ENCODE measurements at places on chromosomes 2 and 18.

DNA sequence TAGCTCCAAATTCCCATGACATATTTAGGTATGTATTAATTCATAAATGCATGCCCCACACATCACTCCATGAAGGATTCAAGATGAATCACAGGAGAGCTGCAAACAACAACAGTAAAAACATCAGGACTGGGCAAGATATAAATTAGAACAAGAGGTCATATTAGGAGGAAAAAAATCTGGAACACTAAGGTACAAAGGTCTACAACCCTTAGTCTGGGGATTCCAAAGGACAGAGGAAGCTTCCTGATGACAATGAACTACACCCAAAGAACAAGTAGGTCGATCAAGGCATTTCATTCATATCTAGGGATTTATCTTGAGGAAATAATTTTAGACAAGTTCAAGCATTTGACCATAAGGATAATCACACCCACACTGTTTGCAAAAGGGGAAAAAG is 14.5 kb downstream of the VPS4B start:
- DNase-seq, result no peak

- no peak for DNase-seq
These were observed 559 bp downstream of the MYL12A start for GRCh38 chr18:3248062-3248657.

GRCh38 chr18:25349926-25350487 is 2.0 kb downstream of the ZNF521 start:
- no peak for DNase-seq

GRCh38 chr2:102187496-102188150 is 800 bp downstream of the IL1RL2 start:
- DNase-seq, result no peak

DNA sequence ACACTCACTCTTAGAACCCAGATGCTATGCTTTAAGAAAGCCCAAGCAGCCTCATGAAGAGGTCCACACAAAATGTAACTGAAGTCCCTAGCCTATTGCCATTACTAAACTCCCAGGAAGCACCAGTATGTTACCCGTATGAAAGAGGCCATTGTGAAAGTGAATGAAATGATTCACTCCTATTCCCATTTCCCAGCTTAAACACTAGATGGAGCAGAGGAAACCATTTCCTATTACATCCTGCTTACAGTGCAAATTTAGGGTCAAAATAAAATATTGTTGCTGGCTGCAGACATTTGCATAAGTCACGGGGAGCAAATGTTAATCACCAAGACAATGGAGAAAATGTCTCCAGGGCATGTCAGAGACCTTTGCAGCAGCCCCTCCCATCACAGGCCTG is 989.7 kb upstream of the CRIM1 start:
- DNase-seq, result no peak

DNA sequence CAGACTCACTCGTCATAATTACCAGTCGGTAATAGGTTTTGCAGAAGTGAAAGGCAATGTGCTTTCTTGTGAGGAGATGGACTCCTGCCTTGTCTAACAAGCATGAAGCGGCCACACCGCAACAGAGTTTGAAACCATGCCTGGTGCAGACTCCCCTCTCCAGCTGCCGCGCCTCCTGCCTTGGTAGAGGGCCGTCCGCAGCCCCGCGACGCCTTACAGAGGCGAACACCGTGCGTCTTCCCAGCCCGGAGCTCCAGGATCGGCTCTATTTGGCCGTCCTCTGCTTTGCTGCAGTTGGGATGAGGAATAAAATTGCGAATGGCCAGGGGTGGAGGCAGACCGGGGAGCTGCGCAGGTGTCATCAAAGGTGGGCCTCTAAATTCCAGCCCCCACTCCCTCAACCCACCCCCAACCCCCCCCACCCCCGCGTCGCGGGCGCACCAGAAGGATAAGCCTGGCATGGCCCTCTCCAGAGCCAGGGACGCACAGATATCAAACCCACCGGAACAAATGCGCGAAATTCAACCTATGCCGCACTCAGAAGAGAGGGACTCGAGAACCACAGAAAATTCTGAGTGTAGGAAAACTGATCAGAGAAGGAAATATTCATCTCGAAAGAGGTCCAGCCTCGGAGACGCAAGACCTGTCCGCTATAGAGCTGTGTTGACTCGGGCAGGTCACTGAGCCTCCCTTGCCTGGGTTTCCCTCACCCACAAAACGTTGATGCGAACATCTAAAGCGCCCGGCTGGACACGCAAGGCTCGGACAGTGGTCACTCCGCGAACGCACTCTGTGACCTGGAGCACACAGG is 1.1 kb downstream of the TRABD2A start:
- DNase-seq, result peak; percentile 68

GRCh38 chr2:189698020-189698887 is 23.8 kb downstream of the ANKAR start:
- peak; percentile 57 for DNase-seq

DNA sequence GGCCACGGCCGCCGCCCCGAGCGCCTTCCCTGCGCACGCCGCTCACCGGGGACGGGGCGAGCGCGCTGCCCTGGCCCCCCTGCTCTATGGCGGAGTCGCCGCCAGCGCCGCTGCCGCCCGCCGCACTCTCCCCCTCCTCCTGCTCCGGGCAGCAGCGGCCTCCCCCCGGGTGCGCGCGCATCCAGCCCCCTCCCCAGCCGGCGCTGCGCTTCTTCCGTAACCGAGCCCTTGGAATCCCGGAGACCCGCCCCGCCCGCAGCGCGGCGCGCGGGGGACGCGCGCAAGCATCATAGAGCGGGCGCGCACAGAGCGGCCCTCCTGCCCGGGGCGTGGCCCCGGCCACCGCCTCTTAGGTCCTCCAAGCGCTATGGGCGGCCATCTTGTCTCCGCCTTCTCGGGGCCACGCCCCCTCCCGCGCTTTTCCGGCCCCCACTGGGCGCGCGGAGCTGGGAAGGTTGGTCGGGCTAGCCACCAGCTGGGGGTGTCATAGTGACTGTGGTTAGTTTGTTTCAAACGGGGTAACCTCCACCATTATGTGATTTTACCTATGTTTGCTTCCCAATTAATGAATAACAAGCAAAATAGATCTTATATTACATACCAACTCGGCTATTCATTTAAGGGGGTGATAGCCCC is at the start of gene MBD2:
Gene MBD2, minus strand, starts transcription at position 291 of the 636 bp plus-strand sequence. Its CDS starts 110 bp downstream, at position 181.
- DNase-seq, result peak; percentile 93

GRCh38 chr2:109117780-109118179 is 11.2 kb upstream of the SH3RF3 start:
- DNase-seq, result no peak
